ENCODE measurements at places on chromosomes 4 and X.
A peak's percentile ranks its signal among the peaks of the same experiment; 100 is the strongest.

- no peak for DNase-seq
Observed at GRCh38 chrX:105314458-105314857, 94.0 kb upstream of the TEX13A start.

- no peak for DNase-seq
Observed at GRCh38 chrX:15366506-15367352, 17.5 kb downstream of the VEGFD start.

DNA sequence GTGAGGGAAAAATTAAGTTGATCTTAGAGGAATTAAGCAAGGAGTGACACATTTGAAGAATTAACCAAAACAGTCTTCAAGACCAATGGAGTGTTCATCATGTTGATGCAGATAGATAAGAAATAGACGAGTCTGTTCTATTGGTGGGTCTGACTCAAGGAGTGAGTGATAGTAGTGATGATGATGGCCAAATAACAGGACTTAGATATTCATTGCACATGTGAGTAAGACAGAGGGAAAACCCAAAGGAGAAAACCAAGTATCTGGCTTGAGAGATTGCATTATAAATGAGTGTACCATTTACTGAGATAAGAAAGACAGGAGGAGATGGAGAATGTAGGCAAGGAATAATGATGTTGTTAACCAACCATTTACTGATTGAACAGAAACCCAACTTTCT is 321.3 kb downstream of the ADGRL3 start:
- DNase-seq, result no peak

GRCh38 chr4:48546336-48546735 is 56.3 kb downstream of the ZAR1 start:
- no peak for DNase-seq

DNA sequence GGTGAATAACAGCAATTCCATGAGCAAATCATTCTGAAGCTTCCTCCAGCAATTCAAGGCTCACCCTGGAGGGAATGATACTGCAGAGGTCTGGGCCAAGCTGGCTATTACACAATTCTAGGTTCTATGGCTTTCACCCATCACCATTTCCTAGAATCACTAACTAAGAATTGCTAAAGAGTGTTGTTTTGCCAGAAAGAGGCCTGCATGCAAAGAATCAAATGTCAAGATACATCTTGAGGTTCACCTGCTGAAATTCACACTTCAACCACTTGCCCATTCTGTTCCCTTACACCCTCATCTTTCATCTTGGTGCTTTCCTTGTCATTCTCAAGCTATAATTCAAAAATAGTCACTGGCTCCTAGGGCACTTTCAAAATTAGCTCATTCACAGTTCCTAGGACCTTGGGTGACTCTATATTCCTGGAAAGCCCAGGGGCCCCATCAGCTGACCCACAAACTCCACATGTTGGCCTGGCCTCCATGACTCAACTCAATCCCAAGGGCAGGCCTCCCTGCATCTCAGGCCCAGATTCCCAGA is 7.0 kb downstream of the APBB2 start:
- DNase-seq, result no peak

- no peak for DNase-seq
Observed at GRCh38 chr4:140049849-140050637, 103.9 kb downstream of the MAML3 start.

DNA sequence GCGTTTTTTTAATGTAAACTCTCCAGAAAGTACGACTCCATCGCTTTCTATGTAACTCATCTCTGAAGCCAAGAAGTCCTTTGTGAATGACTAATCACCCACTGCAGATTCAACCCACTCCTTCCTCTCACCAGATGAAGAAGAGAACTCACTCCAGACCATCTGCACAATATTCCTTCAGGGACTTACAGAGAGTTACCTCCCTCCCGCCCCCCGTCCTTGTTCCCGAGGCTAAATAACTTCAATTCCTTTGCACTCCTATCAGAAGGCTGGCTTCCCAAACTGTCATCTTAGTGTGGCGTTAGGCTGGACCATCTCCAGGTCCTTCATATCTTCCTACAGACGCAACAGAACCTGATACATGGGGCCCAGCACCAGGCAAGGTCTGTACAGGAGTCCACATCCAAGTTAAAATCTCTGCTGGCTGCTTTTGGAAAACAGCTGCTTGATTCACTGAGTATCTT is 82.4 kb downstream of the AFAP1 start:
- no peak for DNase-seq

- DNase-seq, result no peak
Observed at GRCh38 chrX:39499996-39500395, 597.8 kb downstream of the BCOR start.

GRCh38 chr4:94826206-94826605 is 68.5 kb downstream of the BMPR1B start:
- DNase-seq, result no peak

- DNase-seq, result no peak
Observed at GRCh38 chrX:39731735-39732134, 366.0 kb downstream of the BCOR start.

DNA sequence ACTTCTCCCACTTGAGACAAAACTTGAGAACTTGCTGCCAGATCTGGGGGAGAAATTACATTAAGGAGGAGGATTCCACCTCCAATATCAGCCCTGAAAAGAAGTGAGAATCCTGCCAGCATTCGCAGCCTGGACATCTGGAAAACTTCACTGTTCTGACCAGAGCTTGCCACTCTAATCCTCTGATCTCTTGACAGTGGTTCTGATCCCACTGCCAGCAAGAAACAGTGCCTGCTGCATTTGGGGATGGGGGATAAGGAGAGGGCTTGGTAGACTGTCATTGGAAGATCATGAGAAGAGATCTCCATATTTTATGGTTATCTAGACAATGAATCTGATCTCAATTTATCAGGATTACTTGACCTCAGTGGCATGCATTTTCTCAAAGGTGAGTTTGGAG is 49.8 kb upstream of the TMEM33 start:
- DNase-seq, result no peak

DNA sequence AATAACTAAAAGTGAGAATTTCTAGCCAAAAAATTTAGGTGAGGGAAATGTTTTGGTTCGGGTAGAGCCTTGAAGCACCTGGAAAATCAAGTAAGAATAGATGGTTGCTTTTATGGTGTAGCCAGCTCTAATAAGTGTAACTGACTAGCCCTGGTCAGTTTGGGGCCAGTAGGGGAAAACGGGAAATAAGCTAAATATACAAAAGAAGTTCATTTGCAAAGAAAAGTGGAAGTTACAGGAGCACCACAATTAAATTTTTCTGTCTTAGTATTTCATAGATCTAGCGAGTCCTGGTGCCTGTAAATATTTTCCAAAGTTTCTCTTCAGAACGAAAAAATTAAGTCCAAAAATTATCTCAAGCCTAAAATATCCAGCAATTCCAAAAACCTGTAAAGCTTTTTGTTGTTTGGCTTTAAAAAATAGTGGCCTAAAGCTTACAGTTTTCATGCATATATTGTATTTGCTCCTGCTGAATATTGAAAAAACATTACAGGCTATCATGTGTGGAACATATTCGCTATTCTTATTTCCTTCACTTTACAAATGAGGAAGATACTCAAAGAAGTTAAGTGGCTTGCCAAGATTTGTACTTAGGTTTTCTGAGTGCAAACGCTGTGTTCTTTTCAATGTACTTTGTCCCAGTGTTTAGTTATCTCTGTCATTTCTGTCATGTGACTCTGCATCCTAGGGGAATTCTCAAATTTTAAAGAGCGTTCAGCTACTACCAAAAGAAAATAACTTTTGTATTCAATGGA is 7.3 kb upstream of the PTPN13 start:
- no peak for DNase-seq

DNA sequence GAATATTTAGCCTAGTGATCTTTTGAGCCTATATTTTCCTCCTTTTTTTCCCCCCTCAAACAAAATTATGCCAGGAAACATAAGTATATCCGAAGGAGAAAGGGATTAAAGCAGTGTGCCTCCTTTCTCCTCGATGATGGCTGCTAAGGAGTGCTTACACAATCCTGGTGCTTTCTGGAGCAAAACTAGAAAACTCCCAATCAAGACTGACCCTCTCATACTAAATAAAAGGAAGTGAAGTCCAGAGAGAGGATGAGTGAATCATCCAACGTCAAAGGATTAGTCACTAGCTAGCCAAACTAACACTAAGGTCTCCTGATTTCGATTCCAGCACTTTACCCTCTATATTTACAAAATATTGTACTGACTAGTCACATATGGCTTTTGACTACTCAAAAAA is 146.8 kb downstream of the PPP3CA start:
- no peak for DNase-seq

DNA sequence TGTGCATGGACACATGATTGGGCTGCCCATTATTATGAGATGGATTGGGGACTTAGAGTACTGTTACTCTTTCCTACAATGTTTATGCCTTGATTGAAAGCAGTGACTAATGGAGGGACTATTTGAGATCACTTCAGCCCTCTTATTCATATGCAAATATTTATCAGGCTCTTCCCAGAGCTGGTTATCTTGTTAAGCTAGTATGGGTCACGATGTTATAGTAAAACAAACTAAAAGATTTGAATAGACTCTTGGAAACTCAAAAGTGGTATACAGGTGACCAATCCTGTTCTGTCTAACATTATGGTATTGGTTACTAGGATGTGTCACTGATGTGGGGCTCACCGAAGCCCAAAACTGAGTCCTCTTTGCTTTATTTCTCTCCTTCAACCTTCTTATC is 306.2 kb upstream of the CASK start:
- no peak for DNase-seq

- DNase-seq, result no peak
Observed at GRCh38 chrX:107776649-107777535, 641 bp upstream of the NCBP2L start.

DNA sequence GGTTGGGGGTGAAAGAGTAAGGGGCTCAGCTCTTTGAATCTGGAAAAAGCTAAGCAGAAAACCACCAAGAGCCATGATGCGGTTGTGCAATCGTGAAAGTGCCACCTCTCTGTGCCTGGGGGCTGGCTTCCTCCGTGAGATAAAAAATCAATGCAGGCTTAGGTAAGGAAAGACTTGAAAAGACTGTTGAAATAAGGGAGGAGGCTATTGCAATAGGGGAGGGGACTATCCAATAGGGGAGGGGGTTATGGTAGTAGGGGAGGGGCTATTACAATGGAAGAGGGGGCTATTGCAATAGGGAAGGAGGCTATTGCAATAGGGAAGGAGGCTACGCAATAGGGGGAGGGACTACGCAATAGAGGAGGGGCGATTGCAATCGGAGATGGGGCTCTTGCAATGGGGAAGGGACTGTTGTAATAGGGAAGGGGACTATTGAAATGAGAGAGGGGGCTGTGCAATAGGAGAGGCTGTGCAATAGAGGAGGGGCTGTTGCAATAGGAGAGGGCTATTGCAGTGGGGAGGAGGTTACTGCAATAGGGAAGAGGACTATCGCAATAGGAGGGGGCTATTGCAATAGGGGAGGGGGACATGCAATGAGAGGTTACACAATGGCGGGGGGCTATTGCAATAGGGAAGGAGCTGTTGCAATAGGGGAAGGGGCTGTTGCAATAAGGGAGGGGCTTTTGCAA is 162.3 kb upstream of the PSAPL1 start:
- no peak for DNase-seq

DNA sequence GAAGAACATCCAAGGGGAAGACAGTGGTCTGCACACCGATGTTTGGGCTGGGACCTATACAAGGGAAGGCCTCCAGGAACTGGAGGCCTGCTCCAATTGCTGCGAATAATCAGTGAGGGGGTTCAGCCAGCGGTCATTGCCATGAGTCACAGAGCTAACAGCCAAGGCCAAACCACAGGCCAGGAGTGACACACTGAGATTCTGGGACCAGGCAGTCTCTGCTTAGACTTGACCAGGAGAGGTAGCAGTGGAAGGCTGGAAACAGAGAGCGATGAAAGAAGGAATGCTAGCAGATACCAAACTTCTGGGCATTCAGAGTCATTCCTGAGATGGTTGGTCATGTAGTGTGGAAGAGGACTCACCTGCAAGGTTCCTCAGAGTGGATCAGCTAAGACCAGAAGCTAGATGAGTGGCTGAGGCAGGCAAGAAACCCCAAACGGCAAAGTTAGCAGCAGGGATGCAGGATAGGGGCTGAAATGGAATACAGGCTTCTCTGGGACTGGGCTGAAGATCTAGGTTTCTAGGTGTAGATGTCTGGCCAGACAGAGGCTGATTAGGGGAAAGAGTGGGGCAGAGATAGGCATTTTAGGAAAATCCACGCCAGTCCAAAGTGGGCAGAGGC is 54.7 kb downstream of the CNGA2 start:
- DNase-seq, result peak; percentile 83

- no peak for DNase-seq
Observed at GRCh38 chrX:137428221-137428661, 137.7 kb upstream of the ZIC3 start.

- no peak for DNase-seq
Observed at GRCh38 chr4:134905061-134905460, 703.5 kb upstream of the PABPC4L start.

DNA sequence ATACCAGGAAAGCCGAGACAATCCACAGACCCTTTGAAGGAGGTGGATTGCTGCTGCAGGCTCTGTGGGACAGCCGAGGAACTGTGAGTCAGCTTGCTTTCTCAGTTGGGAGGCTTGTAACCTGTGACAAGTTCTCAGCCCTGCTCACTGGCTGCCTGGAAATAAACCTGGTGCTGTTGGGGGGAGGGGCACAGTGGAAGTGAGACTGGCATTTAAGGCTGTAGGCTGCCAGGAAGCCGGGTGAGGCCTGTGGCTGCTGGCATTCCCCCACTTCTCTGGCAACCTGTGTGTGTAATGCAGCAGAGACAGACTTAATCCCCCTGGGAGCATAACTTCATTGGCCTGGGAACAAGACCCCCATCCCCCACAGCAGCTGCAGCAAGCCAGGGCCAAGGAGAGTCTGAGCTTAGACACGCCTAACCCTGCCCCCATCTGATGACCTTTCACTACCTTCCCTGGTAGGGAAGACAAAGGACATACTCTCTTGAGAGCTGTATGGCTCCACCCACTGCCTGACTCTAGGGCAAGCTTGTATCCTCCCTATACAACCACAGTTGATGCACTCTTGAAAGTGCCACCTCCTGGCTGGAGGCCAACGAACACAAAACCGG is 64.1 kb downstream of the ALPK1 start:
- no peak for DNase-seq

GRCh38 chrX:74292808-74293123 is 11.2 kb upstream of the ZCCHC13 start:
- DNase-seq, result no peak

DNA sequence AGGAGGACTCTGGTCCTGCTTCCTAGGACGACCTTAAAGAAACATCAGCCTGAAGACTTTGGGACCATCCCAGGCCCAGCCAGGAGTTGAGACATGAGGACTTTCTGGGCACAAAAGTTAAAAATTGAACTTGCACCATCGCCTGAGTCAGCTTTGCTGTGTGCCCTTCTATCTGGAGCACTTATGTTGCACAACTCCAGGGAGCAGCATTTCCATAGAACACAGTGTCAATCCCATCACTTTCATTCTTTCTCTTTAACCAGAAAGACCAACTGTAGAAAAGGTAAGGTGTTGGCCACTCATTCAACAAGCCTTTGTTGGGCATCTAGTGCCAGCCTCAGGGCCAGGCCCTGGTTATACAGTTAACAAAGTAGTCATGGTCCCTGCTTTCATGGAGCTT is 8.6 kb upstream of the CLDN24 start:
- no peak for DNase-seq

- DNase-seq, result no peak
Observed at GRCh38 chr4:40308528-40309122, 26.5 kb upstream of the CHRNA9 start.

GRCh38 chr4:56077676-56078075 is 128.9 kb downstream of the CEP135 start:
- no peak for DNase-seq

Data from vagina (tissue), 2 donors.